G401 (cell line): ENCODE measurements at places on chromosomes 4 and X. TPM values are rescaled to one million over a fixed set of nuclear protein-coding genes. Genes with fewer than 3 reads are reported as not detected.
A peak's percentile ranks its signal among the peaks of the same experiment; 100 is the strongest.

GRCh38 chrX:45138525-45138924 lies 62.2 kb downstream of the DIPK2B start:
- no peak for DNase-seq

DNA sequence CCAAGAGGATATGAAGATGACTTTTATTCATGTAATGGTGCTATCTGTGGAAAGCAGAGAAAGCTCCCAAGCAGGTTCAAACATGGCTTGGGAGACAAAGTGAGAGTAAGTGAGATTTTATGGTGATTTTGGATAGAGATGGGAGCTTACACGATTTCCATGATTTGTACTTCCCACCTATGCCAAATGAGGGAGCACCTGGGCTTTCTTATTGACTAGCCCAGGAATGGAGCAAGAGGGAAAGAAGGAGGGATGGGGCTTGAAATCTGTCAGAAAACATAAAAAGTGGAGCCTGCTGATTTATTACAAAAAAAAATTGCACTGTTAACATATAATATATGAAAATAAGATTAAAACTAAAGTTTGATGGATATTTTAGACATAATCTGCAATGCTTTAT lies 703.5 kb upstream of the PABPC4L start:
- DNase-seq, result no peak

DNA sequence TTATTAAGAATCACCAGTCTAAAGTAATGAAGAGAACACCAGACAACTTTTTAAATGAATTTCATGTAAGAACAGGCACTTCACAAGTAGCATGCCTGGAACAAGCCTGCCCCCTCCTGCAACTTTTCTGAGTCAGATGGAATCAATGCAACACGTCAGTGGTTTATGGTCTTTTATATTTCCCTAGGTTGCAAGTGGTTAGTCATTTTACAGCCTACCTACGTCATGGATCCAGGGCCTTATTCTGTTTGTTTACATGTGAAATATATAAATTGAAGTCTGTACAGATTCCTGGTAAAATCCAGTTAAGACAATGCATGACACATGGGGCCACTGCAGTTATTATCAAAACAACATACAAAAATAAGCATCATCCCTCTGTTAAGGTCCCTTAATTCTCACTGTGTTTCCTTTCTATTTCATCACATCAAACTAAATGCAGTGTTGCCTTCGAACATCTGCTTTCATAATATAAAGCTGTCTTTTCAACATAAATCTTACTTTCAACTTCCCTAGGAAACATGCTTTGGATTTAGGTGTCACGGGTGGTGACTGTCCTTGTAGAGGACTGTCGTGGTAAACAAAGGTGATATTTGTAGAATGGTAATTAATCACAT lies 309.3 kb downstream of the FRMPD4 start:
- no peak for DNase-seq

GRCh38 chr4:78692822-78693170 lies 83.4 kb upstream of the BMP2K start:
- no peak for DNase-seq

- DNase-seq, result no peak
These were observed 22.8 kb downstream of the GABRB1 start for GRCh38 chr4:47054130-47054529.

DNA sequence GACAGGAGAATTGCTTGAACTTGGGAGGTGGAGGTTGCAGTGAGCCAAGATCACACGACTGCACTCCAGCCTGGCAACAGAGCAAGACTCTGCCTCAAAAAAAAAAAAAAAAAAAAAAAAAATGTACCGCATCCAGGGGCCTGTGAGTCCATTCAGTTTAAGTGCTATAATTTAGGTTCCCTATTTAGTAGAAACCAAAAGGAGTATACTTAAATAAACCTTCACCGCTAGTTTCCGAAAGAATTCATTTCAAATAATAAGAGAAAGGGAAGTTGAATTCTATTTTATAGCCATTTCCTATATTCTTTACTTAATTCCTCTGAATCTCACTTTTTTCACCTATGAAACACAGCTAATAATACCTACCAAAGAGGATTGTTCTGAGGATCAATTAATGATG lies 20.8 kb upstream of the LRBA start:
- no peak for DNase-seq

DNA sequence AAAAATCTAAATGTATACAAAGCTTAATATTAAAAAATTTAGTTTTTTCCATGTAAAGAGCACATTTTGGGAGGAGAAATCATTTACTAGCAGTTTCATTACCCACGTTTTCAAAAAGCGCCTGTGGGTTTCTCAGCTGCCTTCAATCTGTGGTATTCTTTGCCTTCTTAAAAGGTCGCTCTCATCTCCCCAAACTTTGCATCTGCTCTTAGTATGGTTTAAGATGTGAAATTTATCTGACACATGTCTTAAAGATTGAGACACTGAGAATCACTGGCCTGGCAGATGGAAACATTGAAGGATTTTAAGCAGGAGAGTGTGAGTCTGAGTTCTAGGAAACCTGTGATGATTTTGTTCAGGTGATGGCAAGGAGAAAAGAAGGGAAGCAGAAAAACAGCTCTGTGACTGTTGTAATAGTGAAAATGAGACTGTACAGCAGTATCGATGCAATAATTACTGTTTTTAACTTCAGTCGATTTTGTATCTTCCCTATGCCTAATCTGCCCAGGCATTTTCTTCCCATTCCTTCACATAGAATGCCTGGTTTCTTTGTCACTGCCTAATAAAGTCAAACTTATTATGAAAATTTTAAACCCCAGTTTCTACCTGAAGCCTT lies 75.9 kb downstream of the PAQR3 start:
- DNase-seq, result no peak

- DNase-seq, result peak; percentile 4
These were observed 110.6 kb upstream of the FSTL5 start for GRCh38 chr4:162274354-162274753.

DNA sequence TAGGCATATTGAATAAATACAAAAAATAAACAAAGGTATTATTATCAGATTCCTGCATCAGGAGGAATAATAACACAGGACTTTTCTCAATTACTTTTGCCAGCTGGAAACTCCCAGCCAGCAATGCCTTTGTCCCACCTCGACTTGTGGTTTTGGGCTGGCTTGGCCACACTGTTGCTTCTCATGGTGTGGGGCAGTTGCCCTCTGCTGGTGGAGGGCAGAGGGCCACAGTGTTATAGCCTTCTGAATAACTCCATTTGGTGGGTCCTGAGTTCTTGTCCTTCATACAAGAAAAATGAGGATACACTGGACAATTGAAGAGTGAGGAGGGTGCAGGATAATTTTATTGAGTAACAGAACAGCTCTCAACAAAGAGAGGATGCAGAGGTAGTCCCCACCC lies 1206.0 kb upstream of the ADGRL3 start:
- DNase-seq, result no peak

GRCh38 chr4:175874306-175874705 lies 62.2 kb upstream of the GPM6A start:
- DNase-seq, result no peak

DNA sequence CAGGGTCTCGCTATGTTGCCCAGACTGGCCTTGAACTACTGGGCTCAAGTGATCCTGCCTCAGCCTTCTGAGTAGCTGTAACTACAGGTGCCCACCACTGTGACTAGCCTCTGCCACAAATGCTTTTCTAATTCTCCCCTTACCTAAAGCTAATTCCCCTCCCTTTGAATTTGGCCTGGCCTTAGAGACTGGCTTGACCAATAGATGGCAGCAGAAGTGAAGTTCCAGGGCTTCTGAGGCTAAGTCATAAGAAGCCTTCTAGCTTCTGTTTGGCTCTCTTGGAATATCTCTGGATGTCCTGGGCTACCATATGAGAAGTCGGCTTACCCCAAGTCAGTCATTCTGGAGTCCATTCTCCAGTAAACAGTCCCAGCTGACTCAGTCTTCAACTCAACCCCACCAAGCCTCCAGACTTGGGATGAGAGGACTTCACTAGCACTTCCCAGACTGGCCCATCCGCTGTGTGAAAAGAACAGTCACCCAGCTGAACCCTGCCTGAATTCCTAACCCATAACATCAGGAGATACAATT lies 61.0 kb downstream of the HPRT1 start:
- DNase-seq, result peak; percentile 25

GRCh38 chr4:124433044-124433443 lies 279.5 kb downstream of the ANKRD50 start:
- no peak for DNase-seq

- DNase-seq, result no peak
These were observed 897 bp downstream of the PNMA6F start for GRCh38 chrX:153320555-153321184.

DNA sequence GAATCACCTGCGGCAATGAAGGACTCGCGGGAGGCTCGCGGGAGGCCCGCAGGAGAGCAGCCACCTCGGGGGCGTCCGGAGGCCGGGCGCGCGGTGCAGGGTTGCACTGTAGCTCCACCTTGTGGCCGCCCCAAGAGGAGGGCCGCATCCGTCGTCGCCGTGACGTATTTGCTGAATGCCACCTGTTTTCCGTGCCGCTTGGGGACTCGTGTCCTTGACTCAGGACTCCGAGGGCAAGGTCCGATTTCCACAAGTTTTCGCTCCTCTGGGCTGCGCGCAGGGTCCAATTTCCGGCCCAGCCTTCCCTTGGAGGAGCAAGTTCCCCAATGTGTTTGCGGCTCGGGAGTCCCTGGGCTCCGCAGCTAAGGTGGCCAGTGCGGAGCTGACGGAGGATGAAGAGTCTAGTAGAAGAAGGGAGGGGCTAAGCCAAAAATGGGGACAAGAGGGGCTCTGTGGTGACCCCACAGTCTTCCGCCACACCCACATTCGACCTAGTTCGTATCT lies 10.7 kb upstream of the DLG3 start:
- peak; percentile 73 for DNase-seq

- no peak for DNase-seq
These were observed 5.7 kb upstream of the SLC25A6 start for GRCh38 chrX:1397441-1398270.

DNA sequence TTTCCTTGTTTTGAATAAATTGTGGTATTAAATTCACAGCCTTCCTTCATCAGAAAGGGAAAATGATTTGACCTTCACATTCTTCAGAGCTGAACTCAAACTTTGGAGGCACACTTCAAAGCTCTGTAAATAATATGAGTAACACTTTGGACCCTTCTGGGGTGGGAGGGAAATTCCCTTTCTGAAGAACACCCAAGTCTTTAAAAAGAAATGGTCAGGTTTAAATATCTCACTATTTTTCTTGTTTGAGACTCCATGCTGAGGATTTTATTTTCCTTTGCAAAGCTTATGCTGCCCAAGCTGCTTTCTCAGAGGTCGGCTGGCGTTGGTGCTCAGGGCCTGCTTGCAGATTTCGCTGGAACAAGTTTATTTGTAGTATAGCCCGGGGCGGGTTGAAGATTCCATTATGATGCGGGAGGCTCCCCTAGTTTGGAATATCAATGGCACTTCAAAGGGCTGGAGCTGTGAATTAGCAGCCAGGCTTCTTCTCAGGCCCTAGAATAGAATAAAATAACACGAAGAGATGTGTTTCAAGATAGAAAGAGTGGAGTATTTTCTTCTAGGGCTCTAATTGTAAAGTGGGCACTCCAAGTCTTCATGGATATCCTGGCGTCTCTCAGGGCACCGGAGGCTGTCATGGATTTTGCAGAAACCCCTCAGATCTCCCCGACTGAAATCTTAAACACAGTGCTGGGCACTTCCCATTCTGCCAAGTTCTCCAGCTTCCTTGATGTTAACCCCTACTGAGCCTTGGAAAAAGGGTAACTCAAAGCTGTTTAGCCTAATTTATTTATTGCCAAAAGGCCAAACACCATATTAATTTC lies 315.6 kb downstream of the GPAT3 start:
- peak; percentile 5 for DNase-seq

- no peak for DNase-seq
These were observed 132.9 kb upstream of the NKX1-1 start for GRCh38 chr4:1538941-1539772.

- no peak for DNase-seq
These were observed 1208.3 kb downstream of the ADGRL3 start for GRCh38 chr4:62408454-62408853.

GRCh38 chr4:7691061-7691460 lies 248.6 kb downstream of the AFAP1 start:
- DNase-seq, result no peak

GRCh38 chr4:139189972-139190371 lies 13.0 kb upstream of the ELF2 start:
- no peak for DNase-seq

DNA sequence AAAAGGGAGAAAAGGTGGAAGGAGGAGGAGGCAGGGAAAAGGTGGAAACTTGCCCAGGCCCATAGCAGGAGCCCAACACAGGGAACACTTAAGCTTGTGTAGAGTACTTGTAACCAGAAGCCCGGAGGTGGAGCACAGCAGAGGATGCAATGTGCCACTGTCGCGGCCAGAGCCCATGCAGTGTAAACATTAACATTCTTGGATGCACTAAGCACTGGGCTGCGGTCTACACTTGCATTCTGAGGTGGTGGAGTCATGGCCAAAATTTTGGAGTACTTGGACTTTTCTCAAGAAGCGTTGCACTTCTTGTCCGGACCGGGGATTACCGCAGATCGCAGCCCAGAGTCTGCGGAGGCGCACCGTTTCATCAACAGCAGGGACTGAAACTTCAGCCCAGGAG lies 4.5 kb upstream of the RHOXF1 start:
- DNase-seq, result no peak

- no peak for DNase-seq
These were observed 207.0 kb downstream of the NSUN7 start for GRCh38 chr4:40956721-40957255.

DNA sequence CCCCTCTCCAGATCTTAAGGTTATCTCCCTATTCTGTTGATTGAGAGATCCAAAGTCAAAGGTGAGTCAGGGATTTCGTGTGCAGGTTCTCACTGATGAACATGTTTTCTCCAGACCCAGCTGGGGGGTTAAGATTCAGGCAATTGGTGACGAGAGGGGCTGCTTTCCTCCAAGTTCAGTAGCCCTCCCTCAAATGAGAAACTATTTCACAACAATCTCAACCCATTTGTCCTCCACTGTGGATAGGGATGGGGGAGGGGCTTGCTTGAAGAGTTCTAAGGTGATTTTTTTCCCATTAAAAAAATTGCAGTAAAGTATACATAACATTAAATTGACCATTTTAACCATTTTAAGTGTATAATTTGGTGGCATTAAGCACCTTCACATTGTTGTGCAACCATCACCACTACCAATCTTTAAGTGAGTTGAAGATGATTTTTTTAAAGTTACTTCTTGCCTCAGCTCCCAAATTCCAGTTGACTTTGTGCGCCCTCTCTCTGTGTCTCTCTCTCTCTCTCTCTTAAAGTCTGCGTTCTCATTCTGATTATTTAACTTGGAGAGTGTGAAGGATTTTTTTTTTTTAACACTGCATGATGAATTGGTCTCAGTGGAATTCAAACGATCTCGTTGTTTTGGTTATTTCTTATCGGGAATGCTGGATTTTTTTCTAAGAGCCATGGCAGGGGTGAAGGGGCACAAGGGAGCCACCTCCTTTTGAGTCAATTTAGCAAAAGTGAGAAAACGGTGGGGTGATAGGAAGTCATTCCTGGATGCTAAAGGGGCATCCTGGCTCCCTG lies 175.9 kb downstream of the SHROOM3 start:
- DNase-seq, result no peak

The SPANXN4 gene
- not detected in 2 replicates for total RNA-seq

The KLB gene
- not detected in 2 replicates for total RNA-seq

The BEND2 gene
- not detected in 2 replicates for total RNA-seq

The NR0B1 gene
- total RNA-seq, result 0.18 TPM in 1 of 2 replicates, not detected in the other

The PHOX2B gene
- not detected in 2 replicates for total RNA-seq

The RBM47 gene
- total RNA-seq, result 25.4 and 49.7 TPM in 2 replicates

The PDLIM3 gene
- 9.5 and 15.7 TPM in 2 replicates for total RNA-seq

The MAGEE2 gene
- not detected in 2 replicates for total RNA-seq

The PUDP gene
- total RNA-seq, result 5.1 and 7.3 TPM in 2 replicates

The OTUD6A gene
- not detected in 2 replicates for total RNA-seq

The CT45A3 gene
- 1.7 TPM in 1 of 2 replicates, not detected in the other for total RNA-seq

The EDNRA gene
- total RNA-seq, result not detected in 2 replicates

The FHIP1A gene
- 4.6 and 5.2 TPM in 2 replicates for total RNA-seq

The PTPN13 gene
- total RNA-seq, result 0.49 and 0.51 TPM in 2 replicates

The XAGE2 gene
- not detected in 2 replicates for total RNA-seq

The AREG gene
- not detected in 2 replicates for total RNA-seq

The GPR173 gene
- total RNA-seq, result not detected in 2 replicates
